Adrenal gland (tissue), 19 donors: ENCODE measurements at places on chromosomes 4 and X. TPM values are rescaled to one million over a fixed set of nuclear protein-coding genes. Genes with fewer than 3 reads are reported as not detected.

DNA sequence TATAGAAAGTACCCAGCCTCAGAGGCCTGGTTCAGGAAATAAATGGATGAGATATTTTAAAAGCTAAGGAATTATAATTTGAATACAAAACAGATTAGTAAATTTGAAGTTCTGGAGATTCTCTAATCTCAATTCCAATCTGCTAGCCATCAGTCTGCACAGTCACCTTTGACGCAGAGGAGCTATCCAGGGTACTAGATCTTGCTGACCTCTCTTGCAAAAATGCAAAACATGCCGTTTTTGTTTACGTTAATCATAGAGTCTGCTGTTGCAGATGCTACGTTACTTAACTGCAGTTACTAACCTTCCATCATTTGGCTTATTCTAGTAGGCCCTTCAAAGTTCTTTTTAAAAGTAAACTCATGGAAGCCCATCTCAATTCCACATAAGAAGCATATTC is 10.4 kb downstream of the CCSER1 start:
- no peak overlapping the region for H3K4me3 ChIP-seq
- H3K36me3 ChIP-seq: no peaks in the 10 kb centered on the region
- no peaks in the 10 kb centered on the region for H3K27me3 ChIP-seq
- DNase-seq: no peak
- H3K27ac ChIP-seq: no peak overlapping the region

- peak; percentile 73 for DNase-seq
- no peaks in the 10 kb centered on the region for H3K27me3 ChIP-seq
- H3K27ac ChIP-seq: no peak overlapping the region
- no peaks in the 10 kb centered on the region for H3K4me1 ChIP-seq
Observed at GRCh38 chrX:1657367-1658070, 42.7 kb downstream of the ASMT start.

DNA sequence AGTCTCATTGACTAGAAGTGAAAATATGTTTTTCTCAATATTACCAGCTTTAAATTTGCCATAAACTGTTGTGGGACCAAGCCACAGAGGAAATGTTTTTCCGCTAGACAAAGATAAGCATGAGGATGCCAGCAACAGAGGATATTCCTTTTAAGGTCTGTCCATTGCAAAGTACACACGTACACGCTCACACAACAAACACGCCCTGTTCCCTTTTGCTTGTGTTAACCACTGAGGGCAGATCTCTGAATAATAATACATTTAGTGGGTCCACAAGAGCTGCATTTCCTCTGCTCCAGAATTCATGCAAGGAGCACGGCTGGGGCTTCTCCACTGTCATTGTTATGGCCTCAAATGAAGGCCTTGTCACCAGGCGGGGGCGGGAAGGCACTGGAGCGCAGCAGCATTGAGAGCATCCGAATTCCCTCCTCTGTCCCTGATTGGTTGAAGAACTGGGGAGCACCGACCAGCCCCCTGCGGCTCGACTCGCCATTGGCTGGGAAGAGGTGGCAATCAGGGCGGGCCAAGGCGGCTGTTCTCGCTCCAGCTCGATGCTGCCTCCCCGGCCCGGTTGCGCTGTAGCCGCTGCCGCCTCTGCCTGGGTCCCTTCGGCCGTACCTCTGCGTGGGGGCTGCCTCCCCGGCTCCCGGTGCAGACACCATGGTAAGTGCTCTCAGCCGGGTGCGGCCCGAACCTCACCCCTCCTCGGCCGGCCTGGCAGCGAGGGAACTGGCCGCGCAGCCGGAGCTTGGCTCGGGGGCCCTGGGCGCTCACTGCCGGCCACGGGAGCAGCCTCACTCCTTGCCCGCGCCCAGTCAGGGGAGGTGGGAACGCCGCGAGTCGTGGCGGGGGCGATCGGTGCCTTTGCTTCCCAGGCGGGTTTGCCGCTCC is at the start of gene GUCY1B1:
Gene GUCY1B1, plus strand, starts transcription at position 541 of the 891 bp plus-strand sequence. Its CDS starts 120 bp downstream, at position 661.
- H3K27me3 ChIP-seq: peaks cover 14% of the 10 kb centered on the region
- no peaks in the 10 kb centered on the region for H3K36me3 ChIP-seq
- DNase-seq: peak; percentile 74
- peaks cover 7% of the 10 kb centered on the region for H3K4me1 ChIP-seq
- H3K4me3 ChIP-seq: peak within 1 kb of the TSS; percentile 24

- no peak overlapping the region for H3K27ac ChIP-seq
- H3K36me3 ChIP-seq: peaks cover 11% of the 10 kb centered on the region
- H3K4me3 ChIP-seq: no peak overlapping the region
- no peaks in the 10 kb centered on the region for H3K27me3 ChIP-seq
- DNase-seq: no peak
Observed at GRCh38 chr4:168304744-168305459, 13.7 kb downstream of the DDX60 start.

GRCh38 chr4:89070041-89070440 is 13.1 kb upstream of the FAM13A start:
- no peak overlapping the region for H3K27ac ChIP-seq
- H3K27me3 ChIP-seq: no peaks in the 10 kb centered on the region
- no peaks in the 10 kb centered on the region for H3K4me1 ChIP-seq
- H3K36me3 ChIP-seq: no peaks in the 10 kb centered on the region
- no peak overlapping the region for H3K4me3 ChIP-seq

DNA sequence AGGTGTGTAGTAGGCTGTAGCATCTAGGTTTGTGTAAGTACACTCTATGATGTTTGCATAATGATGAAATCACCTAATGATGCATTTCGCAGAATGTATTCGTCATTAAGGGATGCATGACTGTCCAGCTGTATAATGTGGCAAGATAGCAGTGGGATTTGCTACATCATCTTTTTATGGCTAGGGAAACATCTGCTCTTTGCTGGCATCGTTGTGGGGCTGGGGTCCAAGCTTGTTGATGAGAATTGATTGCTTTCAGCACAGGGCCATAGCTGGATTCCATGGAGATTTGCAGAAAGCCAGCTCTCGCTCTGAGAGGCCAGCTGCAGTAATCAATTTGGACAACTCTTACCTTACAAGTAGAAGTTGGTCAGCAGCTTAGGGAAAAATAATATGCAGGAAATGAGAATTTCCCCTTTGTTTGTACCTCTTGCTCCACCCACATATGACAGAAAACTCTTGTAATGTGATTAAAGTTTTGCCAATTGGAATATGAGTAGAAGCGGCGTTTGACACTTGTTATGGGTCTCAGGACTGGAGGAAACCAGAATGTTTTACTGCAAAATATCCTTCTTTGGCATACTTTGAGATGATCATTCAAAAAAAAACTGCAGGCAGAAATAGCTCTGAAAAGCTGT is 310.5 kb downstream of the RAPGEF2 start:
- H3K36me3 ChIP-seq: no peaks in the 10 kb centered on the region
- H3K4me1 ChIP-seq: no peaks in the 10 kb centered on the region
- H3K27ac ChIP-seq: no peak overlapping the region
- H3K27me3 ChIP-seq: no peaks in the 10 kb centered on the region

SLC34A2 gene
- not detected for total RNA-seq

- H3K36me3 ChIP-seq: no peaks in the 10 kb centered on the region
- no peak for DNase-seq
- H3K27ac ChIP-seq: no peak overlapping the region
- no peaks in the 10 kb centered on the region for H3K4me1 ChIP-seq
Observed at GRCh38 chr4:187480146-187481145, 515.1 kb upstream of the ZFP42 start.

CXCL8 gene
- 0.52 TPM for total RNA-seq

DNA sequence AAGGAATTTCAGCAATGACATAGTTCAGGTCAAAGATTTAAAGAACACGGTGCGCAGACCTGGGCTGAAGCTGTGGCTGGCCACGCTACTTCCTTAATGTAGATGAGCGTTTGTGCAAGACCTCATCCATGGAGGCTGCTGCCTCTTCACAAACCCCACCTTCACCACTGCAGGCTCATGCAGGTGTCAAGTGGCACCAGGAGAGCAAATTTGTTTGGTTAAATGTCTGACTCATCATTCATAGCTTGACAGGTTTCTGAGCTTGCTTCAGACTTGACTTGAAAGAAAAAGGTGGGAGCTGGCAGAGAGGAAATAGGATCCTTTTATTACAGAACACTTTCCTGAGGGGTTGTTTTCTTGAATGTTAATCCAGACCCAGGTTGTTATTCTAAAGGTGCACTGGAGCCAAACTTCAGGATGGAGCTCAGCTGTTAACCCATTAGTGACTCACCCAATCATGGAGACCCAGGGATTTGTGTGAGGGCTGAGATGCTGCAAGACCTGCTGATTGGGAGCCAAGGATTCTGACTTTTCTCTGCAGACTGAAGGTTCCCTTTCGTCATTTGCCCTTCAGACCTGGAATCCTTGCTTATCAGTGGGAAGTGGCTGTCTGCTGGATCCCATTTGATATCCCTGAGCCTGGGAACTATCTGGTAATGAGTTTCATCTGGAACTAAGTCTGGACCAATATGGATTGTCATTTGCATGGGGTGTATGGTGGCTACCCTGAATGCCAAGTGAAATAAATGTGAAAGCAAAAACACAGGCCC is 315.3 kb downstream of the PTTG2 start:
- H3K36me3 ChIP-seq: no peaks in the 10 kb centered on the region
- no peak overlapping the region for H3K4me3 ChIP-seq
- no peaks in the 10 kb centered on the region for H3K4me1 ChIP-seq
- DNase-seq: no peak
- no peak overlapping the region for H3K27ac ChIP-seq

GRCh38 chr4:2818351-2818939 is 25.2 kb upstream of the ADD1 start:
- no peaks in the 10 kb centered on the region for H3K27me3 ChIP-seq
- no peak for DNase-seq
- H3K27ac ChIP-seq: no peak overlapping the region
- peak overlapping the region; percentile 28 for H3K4me3 ChIP-seq
- H3K36me3 ChIP-seq: no peaks in the 10 kb centered on the region
- peaks cover 5% of the 10 kb centered on the region for H3K4me1 ChIP-seq
